Articular chondrocyte of knee joint (primary cell): ENCODE measurements at places on chromosomes 11 and 22. TPM values are rescaled to one million over a fixed set of nuclear protein-coding genes. Genes with fewer than 3 reads are reported as not detected.

The POTEH gene
- not detected in 2 replicates for total RNA-seq

The VSTM5 gene
- 0.39 and 0.86 TPM in 2 replicates for total RNA-seq

The PTPN5 gene
- total RNA-seq = not detected in 2 replicates

The UCP2 gene
- total RNA-seq = 5.1 and 8.6 TPM in 2 replicates
